ENCODE measurements at places on chromosomes 6 and 20.

DNA sequence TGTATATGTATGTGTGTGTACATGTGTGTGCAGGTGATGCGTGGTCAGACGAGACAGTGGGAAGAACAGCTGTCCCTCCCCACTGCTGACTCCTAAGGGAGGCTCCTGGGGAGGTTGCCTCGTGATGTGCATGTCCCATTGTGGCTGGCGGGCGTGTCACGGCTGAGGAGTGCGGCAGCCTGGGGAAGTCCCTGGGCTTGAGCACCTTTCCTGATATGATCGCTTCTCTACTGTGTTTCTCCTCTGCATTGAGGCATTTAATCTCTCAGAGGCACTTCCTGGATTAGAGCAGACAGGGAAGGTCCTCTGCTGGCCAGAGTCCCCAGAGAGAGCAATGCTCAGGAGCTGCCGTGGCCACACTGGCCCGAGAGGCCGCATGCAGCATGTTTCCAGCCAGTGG is 11.4 kb downstream of the NPBWR2 start:
- no peak for DNase-seq

DNA sequence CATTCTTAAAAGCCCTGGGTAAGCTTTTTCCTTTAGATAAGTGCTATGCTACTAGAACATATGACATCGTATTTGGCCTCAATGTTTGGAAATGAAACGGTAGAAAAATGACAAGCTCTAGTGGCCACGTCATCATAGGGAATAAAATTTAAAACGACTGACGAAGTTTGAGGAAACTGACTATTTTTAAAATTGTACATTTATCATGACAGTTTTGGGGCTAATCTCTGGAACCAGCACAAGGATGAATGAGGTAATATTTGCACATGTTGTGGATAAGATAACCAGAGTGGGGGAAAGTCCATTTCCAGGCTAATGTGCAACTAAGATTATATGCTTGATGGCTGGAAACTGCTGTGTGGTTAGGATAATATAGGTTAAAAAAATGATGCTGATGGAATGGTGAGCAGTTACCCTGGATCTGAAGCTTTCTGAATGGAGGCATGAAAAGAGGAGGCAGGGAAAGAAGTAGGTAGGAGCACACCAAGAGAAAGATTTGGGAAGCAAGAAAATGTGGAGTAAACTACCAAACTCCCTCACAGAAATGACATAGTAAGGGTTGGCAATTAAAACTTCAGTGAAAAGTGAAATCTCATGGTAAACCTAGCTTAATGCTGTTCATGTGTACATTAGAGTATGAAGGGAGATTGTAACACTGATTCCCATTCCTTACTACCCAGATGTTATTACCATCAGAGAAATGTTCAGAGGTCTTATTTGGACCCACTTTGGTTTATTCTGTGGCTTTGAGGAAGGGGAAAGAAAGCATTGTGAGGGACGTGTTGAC is 42.7 kb upstream of the CEP162 start:
- DNase-seq: no peak

DNA sequence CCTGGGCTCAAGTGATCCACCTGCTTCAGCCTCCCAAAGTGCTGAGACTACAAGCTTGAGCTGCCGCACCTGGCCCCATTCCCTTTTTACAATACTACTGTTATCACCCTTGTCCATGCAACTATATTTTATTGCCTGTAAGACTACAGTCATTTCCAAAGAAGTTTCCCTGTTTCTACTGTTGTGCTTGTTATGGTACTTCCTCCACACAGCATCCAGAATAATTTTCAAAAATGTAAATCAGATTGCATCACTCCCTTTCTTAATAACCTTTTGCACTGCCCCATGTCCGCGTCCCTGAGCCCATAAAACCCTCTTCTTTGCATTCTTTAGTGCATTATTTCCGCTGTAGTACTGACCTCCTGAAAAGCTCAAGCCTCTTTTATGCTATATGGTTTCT is 128.9 kb upstream of the AKIRIN2 start:
- DNase-seq: no peak

GRCh38 chr20:10012464-10012863 is 22.3 kb upstream of the ANKEF1 start:
- no peak for DNase-seq

DNA sequence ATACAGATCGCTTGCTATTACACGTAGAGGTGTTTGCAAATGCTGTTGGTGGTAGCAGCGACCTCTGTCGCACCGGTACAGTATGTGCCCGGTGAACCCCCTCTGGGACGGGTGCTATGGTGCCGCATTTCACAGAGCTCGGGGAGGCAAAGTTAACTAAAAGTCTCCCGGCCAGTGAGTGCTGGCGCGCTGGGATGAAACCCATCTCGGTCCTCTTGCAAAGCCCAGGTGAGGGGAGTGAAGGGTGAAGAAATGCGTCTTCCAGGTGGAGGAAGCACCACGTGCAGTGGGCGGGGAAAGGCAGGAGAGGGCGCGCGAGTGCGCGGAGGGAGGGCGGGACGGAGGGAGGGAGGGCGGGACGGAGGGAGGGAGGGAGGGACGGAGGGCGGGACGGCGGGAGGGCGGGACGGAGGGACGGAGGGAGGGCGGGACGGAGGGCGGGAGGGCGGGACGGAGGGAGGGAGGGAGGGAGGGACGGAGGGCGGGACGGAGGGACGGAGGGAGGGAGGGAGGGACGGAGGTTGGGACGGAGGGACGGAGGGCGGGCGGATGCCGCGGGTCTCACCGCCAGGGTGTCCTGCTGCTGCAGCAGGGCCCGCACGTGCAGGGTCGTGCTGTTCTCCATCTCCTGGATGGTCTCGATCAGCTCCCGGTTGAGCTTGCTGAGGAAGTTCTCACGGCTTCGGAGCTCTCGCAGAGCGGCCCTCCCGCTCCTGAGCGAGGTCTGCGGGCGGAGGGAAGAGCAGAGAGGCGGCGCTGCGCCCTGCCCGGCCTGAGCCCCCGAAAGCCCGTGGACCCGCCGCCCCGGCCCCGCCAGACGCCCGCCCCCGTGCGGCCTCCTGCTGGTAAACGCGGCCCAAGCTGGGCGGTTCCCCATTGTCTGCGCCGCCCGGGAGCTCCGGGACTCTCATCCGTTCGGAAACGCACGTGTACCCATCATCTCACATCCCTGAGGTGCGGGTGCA is 11.7 kb downstream of the C20orf96 start:
- no peak for DNase-seq

DNA sequence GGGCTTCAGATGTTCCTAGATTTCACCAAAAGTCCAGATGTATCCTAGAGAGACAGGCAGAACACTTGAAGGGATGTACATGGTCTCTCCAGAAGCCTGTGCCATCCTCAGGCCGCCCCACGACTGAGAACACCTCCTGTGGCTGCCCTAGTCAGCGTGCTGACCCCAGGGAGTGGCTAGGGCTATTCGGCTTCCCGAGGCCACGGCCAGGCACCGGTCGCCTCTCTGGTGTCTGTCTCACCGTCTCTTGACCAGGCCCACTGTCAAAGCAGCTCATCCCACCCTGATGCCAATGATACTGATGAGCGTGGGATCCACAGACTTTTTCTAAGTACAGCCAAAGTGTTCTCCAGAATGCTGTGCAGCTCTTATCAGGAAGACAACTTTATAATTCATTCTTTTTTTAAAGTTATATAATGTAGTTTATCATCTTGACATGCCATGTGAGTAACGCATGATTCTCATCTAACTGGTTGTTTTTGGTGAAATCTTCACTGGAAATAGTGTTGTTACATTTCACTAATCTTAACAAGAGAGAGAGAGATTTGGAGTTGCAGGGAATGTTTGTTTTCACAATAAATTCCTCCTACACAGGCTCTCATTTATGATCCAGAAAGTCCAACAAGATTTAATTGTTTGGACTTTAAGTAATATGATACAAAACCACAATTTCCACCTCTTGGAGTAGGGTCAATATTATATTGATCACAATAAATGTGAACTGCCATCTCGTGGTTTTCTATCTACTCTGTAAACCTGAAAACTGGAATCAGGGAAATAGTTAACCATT is 41.7 kb upstream of the KLHL31 start:
- no peak for DNase-seq

DNA sequence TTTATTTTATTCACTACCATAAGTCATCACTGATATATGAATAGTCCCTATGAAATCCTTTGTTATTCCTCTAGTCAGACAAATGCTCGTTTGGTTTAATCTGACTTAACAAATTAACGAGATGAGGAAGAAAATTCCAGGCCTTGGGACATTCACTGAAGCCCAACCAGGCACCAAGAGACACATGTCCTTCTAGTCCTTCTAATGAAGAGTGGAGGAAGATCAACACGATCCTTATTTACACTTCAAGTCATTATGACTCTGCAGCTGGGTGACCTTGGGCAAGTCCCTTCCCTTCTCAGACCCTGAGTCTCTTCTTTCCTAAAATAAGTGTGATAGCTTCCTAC is 117.5 kb downstream of the CEBPB start:
- no peak for DNase-seq

DNA sequence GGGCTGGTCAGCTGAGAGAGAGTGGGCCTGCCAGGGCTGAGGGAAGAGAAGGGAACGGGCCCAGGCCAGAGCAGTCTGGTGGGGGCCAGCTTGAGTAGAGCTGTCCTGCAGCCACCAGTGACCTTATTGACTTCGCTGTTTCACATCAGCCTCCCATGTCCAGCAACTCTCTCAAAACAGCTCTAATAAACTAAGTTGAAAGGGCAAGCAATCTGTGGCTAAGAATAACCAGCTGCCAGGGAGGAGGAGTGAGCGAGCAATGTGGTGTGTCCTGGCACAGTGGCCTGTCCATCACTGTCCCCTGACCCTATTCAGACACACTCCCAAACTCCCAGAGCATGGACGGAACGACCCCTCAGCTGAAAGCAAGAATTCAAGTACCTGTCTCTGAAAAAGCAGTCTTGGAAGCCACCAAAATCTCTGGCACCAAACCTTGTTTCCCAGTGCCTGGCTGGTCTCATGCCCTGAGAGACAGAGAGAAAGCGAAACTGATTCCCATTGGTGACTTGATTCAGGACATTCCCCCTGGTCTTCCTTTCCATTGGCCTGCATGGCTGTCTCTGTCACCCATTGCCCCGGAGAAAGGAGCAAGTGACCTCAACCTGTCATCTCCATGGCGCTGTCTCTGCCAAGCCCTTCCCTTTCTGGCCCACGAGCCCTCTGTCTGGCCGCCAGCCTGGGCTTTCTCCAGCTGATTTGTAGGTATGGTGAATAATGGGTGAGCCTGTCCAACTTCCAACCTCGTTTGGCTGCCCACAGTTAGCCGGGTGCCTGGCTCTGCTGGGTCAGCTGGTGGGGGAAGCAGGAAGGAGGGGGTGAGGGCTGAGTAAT is at the start of gene DDO:
TSS of gene DDO (minus strand) at position 490 of the 831 bp plus-strand sequence. CDS start 2,113 bp downstream, outside the sequence.
- DNase-seq: no peak

- no peak for DNase-seq
Observed at GRCh38 chr20:5481872-5482271, 165.1 kb upstream of the PROKR2 start.

- DNase-seq: no peak
Observed at GRCh38 chr6:138523347-138524210, 24.3 kb upstream of the NHSL1 start.

DNA sequence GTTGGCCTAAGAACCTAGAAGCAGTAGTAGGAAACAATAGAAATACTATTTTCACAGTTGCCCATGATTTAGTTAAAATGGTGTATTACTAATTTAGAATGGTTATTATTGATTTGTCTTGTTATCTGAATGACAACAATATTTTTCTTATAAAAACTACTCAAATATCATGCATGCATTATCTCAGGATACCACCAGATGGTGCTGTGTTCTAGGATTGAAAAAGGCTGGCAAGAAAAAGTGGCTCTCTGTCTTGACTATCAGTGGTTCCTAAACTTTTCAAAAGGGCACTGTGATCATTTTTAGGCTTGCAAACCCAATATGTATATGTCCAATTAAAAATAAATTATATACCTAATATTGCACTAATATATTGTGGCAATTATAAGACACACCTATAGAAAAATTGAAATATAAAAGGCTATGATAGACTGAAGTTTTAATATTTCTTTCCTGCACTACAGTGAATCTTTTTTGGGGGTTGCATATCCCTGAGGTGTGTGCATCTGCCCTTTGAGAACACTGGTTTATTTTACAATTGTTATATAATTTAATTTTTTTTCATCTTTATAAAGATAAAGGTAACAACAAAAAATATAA is 131.7 kb upstream of the MLIP start:
- DNase-seq: no peak

GRCh38 chr20:46621492-46621891 is 29.8 kb downstream of the SLC13A3 start:
- no peak for DNase-seq

DNA sequence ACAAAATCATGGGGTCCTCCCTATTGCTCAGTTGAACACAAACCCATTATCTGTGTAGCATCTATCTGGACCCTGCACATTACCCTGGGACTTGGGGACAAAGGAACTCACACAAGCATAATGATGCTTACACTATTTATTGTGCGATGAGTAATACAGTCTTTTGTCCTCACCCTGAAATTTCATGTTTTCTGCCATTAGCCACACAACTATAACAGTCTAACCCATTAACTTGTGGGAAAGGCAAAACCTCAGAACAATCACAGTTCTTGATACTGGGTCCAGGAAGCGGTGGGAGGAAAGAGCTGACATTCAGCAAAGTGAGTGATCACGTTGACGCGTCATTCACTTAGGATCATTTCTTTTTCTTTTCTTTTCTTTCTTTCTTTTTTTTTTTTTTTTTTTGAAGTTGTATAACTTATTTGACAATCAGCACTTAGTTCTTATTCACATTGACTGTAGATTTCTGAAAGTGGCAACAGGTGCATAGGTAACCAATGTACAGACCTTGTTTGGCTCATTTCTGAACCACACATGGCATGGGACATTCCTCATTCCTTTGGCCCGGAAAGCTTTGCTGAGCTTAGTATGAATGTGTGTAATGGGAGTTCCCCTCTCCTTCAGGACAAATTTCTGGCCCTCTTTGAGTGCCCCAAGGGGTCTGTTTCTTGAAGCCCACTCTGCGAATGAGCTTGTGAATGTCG is 94.8 kb upstream of the CNKSR3 start:
- DNase-seq: peak; percentile 46

DNA sequence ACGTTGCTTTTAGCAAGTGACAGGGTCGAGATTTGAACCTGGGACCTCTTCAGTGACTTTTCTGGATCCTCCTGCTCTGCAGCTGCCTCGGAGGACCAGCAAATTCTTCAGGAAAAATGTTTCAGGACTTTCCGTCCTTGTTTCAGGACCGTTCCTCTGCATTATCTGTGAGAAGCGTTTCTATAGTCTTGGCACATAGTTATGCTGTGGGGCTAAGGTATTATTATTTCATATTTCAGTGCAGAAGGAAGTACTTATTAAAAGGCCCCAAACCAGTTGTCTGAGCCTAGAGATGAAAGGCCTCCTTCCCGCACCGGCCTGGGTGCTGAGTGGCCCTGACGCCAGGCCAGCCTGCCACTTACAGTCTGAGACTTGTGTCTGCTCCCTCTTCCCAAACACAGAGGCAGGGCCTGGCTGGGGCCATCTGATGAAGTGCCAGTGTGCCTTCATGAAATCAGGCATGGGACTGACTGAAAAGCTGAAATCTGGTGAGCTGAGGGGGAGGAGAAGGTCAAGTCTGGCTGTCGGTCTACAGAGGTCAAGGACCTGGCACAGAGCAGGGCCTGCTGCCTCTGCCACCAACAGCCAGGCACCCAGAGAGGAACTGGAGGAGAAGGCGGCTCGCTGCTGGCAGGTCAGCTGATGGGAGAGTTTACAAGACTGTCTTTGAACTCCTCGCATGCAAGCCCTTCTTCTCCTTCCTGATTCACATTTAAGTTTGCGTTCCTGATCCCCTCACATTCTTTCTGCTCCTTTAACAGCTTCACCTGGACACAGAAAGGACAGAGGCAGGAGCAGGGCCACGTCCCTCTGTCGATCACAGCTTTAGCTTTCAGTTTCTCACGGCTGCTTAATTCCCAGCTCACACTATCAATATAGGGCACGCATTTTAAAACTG is 8.9 kb upstream of the QKI start:
- no peak for DNase-seq
